ENCODE measurements at places on chromosomes 1 and 21.

- DNase-seq, result no peak
These were observed 76.7 kb downstream of the DISP1 start for GRCh38 chr1:222891578-222891977.

GRCh38 chr1:147560765-147561471 is 19.6 kb downstream of the BCL9 start:
- DNase-seq, result no peak

- DNase-seq, result no peak
These were observed 19.5 kb upstream of the SUCO start for GRCh38 chr1:172513479-172513878.

DNA sequence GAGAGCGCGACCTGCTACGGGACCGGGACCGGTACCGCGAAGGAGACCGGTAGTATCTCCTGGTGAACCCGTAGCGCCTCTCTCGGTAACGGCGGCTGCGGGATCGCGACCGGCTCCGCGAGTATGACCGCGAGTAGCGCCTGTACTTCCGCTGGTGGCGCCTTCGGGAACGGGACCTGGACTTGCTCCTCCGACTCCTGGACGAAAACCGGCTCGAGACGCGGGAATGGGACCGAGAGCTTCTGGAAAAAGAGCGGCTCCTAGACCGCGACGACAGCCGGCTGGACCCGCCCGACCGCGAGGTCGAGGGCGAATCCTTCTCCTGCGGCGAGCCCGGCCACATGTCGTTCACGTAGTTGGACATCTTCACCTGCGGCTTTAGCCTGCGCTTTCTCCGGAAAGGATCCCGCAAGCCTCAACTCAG is 642 bp downstream of the RSRP1 start:
- no peak for DNase-seq

GRCh38 chr21:31665397-31665796 is 5.9 kb downstream of the SOD1 start:
- DNase-seq, result peak; percentile 4

DNA sequence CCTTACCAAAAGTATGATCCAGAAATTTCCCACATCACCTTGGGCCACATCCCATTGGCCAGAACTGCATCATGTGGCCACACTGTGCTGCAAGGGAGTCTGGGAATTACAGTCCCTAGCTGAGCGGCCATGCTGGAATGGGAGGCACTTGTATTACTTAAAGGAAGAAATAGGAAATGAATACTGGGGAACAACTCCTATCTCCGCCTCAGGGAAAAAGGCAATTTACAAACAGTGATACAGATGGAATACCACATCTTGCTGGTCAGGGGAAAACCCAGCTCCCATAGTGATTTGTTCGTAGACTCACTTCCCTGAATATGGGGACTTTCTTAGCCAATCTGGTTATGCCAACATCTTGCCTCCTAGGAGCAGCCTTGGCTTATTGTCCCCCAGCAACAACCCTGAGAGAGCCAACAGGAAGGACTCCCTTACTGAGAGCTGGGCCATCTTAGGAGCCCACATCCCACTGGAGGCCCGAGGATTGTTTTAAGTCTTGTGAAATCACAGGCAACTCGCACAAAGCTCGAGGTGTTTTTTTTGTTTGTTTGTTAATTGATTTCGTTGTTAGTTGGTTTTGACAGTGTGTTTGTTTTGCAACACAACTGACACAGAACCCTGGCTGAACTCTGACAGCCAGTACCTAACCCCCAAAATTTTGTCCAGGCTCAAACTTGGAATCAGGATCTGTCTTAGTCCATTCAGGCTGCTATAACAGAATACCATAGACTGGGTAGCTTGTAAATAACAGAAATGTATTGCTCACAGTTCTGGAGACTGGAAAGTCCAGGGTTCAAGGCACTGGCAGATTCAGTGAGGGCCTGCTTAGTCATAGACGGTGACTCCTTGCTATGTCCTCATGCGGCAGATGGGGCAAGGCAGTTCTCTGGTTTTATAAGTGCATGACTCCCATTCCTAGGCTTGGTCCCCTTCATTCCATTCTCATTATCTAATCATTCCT is 14.9 kb downstream of the CDA start:
- DNase-seq, result no peak

- no peak for DNase-seq
These were observed 519.8 kb upstream of the PLXNA2 start for GRCh38 chr1:208763971-208764370.

DNA sequence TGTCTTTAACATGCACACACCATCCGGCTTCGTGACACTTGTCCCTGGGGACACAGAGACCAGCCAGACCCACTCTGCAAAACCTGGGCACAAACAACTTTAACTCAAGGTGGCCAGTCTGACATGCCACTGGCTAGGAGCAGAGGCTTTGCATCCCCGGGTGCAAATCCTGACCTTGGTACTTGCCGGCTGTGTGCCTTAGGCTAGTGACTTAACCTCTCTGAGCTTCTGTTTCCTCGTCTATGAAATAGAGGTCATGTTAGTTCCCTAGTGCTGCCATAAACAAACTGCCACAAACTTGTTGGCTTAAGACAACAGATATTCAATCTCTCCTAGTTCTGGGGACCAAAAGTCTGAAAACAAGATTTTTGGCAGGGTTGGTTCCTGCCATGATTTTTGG is 60.4 kb downstream of the SDC3 start:
- DNase-seq, result no peak

GRCh38 chr1:1090424-1091343 is 16.6 kb upstream of the RNF223 start:
- no peak for DNase-seq

DNA sequence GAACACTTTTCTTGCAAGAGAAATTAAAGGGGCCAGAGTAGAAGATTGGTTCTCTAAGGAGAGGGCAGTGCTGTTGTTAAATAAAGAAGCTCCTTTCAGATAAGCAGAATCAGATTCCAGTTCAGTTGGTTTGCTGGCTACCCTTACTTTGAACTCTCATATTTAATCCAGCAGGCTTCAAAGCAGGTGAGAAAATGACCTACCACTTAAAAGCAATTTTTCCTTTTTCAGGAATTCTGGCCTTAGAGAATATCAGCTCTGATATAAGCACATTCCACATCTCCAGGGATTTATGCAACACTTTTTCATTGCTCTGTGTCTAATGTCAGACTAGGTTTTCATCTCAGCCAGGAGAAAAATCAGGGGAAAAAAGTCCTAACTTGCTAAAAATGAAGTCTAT is 28.7 kb downstream of the WNT2B start:
- no peak for DNase-seq
